ENCODE measurements at places on chromosomes 7 and 10. TPM values are rescaled to one million over a fixed set of nuclear protein-coding genes. Genes with fewer than 3 reads are reported as not detected.

The ACBD7 gene
- 0.13 TPM for polyA plus RNA-seq

The FLNC gene
- 5.8 TPM for polyA plus RNA-seq

The CRYGN gene
- 0.68 TPM for polyA plus RNA-seq

The LRRTM3 gene
- polyA plus RNA-seq: not detected

The GPER1 gene
- polyA plus RNA-seq: 9.9 TPM

The IFIT1B gene
- not detected for polyA plus RNA-seq

The TWNK gene
- 3.7 TPM for polyA plus RNA-seq

The GBX1 gene
- not detected for polyA plus RNA-seq

The GIMAP6 gene
- polyA plus RNA-seq: 23.2 TPM

The KIAA1549 gene
- 0.31 TPM for polyA plus RNA-seq

The GPR15LG gene
- 0.25 TPM for polyA plus RNA-seq

The SPRN gene
- 0.18 TPM for polyA plus RNA-seq

The SLC16A9 gene
- 0.19 TPM for polyA plus RNA-seq

The FKBP6 gene
- not detected for polyA plus RNA-seq

The SUN3 gene
- polyA plus RNA-seq: not detected

The WEE2 gene
- polyA plus RNA-seq: not detected

The CHAT gene
- not detected for polyA plus RNA-seq

The SPDYE3 gene
- not detected for polyA plus RNA-seq

The CALHM3 gene
- polyA plus RNA-seq: not detected

The GIMAP1 gene
- 6.9 TPM for polyA plus RNA-seq

The LHFPL3 gene
- not detected for polyA plus RNA-seq

Data from adipose tissue (tissue), 3 donors.